AG10803 (cell line): ENCODE measurements at places on chromosomes 4 and X.
A peak's percentile ranks its signal among the peaks of the same experiment; 100 is the strongest.

DNA sequence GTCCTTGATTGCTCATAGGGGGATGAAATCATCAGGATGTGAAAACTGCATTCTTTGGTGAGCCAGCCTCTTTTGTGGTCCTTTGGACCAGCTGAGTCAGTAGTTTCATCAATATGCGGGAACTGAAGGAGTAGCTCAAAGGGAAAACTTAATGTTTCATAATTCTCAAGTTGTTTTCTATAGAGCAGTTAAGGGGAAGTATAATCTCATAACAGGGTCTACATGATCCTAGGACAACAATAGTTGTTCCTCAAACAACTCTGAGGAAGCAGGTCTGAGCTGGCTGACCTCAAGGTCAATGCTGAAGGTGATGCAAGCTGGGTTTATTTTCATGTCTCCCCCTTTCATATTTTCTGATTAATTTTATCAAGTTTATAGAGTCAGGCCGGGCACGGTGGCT, 36.1 kb upstream of the IRF2 start:
- no peak for DNase-seq

DNA sequence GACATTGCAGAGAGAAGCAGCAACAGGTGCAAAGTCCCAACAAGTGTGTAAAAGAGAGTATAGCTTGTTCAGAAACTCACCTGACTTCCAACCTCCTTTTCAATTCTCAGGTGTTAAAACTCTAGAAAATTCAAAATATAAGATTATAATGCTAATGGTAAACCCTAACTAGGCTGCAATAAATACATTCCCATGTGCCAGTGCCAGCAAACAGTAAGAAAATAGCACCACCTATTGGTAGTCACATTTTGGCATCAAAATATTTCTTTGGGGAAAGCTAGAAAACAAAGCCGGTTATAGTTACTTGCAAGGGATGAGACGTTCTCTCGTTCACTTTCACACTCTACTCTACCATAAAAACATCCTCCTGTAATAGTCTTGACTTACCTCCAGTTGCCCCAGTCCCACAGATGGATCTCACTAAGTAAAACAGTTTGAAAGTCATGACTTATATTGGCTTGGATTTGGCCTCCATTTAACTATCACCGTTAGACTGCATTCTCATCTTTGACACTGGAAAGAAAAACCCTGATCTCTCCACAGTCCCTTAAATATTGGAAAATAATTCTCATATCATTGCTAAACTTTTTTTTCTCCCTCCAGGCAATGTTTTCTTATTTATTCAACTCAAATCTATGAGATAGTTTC, 9.6 kb downstream of the BMP3 start:
- DNase-seq: peak; percentile 36

DNA sequence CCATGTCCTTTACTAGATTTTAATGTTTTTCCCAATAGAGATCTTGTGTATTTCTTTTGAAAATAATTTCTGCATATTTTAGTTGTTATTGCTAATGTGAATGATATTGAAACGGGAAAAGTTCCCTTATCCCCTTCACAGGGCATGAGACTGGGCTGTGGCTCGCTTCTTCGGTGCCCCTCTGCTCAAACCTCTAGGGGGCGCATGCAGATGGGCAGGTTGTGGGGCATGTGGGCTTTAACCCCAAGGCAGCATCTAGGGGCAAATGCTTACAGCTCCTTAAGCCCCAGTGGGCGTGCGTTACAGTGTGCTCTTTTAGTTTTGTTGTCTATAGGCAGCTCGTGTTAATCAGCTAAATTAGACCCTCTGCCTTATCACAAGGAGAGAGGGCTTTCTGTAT, 194.7 kb downstream of the OPHN1 start:
- peak; percentile 0 for DNase-seq

GRCh38 chr4:189516902-189517301, 423.8 kb upstream of the FRG1 start:
- no peak for DNase-seq

- no peak for DNase-seq
Observed at GRCh38 chr4:147059064-147059731, 113.5 kb upstream of the TTC29 start.

GRCh38 chr4:154560824-154561231, 2.0 kb upstream of the FGB start:
- DNase-seq: peak; percentile 49

- DNase-seq: no peak
Observed at GRCh38 chr4:175326796-175327195, 408.6 kb downstream of the ADAM29 start.

- DNase-seq: no peak
Observed at GRCh38 chrX:136584545-136584944, 52.5 kb downstream of the VGLL1 start.

GRCh38 chr4:170464614-170465197, 374.9 kb upstream of the AADAT start:
- no peak for DNase-seq

DNA sequence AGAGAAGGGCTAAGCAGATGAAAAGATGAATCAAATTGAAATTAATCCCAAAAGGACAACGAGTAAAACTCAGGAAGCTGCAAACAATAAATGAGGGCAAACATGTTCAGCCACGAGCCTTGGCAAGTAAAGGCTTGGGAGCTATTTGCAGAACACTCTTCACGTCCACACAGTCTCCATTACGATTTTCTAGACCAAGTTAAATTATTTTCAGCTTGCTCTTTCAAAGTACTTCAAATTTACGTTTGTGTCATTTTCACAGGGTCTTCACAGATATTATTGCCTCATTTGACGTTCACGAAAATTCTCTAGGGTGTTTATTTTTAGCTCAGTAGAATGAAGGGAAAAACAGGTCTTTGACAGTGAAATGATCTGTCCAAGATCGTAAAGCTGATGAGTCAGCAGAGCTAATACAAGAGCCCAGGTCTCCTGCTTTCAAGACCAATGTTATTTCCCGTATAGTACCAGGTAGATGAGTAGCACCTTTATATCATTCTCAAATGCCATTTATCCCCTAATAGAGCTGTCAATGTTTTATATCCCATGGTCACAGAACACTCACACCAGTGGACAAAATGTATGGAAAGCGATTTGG, 20.9 kb downstream of the KLB start:
- DNase-seq: no peak

- DNase-seq: no peak
Observed at GRCh38 chr4:8855818-8856245, 15.8 kb downstream of the HMX1 start.

DNA sequence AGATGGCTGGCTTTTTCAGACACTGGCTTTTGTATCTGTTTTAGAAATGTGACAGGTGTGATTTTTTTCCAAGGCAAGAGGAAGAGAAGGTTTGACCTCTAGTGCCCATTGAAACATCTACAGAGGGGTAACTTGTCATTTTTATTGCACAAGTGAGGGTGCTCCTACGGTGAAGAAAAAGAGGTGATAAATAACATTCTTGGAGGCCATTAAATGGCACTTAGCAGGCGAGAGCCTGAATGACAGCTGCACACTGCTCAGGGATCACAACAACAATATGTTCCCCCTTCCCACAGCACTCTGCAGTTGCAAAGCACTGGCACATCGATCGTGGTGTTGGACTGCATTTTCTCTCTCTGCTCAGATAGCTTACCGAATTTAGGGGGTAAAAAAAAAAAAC, 22.9 kb downstream of the FAM184B start:
- DNase-seq: no peak

GRCh38 chr4:120770897-120771296, 151.6 kb downstream of the PRDM5 start:
- DNase-seq: no peak

DNA sequence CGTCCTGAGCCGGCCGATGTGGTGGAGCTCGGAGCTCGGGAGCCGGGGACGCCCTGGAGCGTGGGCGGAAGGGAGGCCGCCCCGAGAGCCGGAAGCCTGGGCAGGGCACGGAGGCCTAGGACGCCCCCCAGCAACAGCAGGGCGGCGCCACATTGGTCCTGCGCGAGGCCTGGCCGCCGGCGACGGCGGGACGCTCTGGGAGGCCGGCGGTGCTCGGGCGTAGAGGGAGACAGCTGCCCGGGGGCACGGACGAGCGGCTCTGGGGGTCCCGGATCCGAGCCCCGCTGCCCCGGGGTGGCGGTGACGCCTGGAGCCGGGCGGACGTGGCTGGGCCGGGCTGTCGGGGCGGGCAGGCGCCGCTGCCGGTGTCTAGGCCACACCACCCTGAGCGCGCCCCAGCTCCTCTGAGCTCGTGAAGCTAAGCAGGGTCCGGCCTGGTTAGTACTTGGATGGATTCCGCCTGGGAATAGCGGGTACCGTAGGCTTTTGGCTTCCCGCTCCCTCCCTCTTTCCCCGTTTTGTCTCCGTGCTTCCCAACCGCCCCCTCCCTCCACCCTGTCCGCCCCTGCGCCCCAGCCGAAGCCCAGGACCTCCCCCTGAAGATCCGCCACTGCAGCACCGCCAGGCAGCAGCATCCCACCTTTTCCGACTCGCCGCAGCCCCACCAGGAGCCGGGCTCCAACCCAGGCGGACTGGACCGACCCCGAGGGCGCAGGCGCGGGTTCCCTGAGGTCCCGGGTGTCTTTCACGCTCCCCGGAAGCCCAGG, 12.1 kb downstream of the FRG2 start:
- DNase-seq: no peak

- no peak for DNase-seq
Observed at GRCh38 chr4:141705747-141706377, 69.5 kb downstream of the IL15 start.

DNA sequence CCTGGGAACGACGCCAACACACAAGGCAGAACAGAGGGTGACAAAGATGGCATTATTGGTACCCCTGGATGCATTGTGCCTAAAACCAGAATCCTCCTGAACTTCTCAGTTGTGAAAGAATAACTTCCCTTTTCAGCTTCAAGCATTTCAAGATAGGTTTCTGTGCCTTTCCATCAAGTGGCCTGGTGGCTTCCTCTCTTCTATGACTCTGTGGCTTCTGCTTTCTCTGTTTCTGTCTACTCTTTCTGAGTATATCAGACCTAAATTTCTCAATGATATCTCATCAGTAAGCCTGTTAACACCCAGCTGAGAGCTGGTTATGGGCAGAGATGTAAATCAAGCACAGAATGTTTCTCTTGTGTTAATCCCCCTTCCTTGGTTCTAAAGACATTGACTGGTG, 21.4 kb upstream of the FAM9B start:
- no peak for DNase-seq

DNA sequence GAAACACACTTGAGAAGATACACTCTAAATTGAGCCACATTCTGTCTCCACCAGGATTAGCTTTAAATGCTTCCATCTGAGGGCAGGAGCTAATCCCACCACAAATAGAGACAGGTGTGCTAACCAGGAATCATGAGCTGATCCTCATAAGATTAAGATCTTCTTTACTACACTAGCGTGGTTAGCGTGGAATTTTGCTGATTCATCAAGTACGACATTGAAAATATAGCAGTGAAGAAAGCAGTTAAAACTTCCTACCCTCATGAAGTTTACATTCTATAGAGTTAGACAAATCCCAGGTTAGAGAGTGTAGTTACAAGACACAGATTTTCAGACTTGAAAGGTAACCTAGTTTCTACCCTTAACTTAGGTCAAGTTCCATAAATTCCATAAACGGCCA, 5.3 kb upstream of the APELA start:
- DNase-seq: no peak

DNA sequence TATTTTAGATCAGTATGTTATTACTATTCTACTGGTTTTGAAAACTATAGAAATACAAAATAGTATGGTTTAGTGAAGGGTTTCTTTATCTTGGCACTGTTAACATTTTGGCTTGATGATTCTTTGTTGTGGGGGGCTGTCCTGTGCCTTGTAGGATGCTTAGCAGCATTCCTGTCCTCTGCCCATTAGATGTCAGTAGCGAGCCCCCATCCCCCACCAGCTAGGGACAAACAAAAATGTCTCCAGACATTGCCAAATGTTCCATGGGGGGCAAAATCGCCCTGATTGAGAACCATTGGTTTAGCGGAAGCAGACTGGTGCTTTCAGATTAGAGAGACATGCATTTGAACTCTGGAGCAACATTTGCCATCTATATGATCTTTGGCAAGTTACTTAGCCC, 23.3 kb downstream of the SPARCL1 start:
- DNase-seq: no peak

- DNase-seq: no peak
Observed at GRCh38 chr4:128924951-128925350, 115.5 kb downstream of the JADE1 start.

- DNase-seq: peak; percentile 56
Observed at GRCh38 chr4:149980941-149981340, 97.3 kb upstream of the DCLK2 start.

GRCh38 chr4:66564901-66565651, 894.8 kb upstream of the EPHA5 start:
- DNase-seq: peak; percentile 65

DNA sequence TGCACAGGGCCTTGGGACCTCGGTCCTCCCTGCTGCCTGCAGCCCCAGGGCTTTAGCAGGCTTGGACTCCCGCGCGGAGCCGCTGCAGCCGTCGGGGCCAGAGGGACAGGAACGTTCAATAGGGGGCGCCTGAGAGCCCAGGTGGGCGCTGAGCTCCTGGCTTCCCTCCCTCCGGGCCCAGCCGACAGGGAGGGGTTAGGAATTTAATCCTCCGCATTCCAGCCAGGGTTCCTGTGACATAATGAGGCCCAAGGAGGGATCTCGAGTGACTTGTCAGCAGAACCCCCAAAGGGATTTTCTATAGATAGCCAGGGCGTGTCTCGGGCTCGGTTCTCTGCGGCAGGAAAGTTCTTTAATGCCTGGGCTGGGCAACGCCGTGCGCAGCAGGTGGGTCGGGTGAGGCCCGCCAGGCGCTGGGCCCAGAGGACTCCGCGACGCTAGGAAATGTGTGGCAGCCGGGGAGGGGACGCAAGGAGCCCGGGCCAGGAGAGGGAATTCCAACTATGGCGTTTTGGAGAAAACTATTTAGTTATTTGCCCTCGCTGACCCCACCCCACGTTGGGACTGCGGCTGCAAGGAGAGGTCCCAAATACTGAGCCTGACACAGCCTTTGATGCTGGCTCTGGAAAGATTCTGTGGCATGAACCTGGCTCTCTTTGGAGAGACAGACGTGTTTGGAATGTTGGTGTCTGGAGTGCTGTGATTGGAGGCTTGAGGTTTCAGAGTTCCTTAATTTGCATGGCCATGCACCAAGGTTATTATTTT, 285.2 kb upstream of the GATB start:
- peak; percentile 20 for DNase-seq

DNA sequence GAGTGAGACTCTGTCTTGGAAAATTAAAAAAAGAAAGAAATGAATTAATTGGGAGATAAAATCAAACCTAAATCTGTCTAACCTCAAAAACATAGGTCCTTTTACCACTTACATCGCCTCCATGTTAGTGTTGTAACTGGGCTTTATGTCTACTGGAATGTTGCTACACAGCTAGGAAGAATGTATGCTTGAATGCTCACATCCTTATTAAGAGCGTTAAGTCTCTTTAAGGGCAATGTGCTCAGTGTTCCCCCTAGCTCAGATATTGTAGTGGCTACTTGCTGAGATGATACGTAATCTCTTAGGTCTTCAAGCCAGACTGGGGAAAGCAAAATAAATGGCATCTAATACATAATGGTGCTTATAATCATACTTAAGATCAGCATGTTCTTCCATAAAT, 1072.8 kb downstream of the PDHA2 start:
- DNase-seq: no peak

DNA sequence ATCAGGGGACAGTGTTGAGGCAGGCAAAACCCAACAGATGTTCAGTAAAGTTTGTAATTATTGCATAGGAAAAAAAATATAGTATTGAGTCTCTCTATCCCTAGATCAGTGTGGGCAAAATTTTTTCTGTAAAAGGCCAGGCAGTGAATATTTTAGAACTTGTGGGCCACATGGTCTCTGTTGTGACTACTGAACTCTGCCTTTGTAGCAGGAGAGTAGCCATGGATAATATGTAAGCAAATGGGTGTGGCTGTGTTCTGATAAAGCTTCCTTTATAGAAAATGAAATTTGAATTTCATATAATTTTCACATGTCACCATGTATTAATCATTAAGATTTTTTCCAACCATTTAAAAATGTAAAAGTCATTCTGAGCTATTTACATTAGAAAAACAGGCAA, 193.1 kb downstream of the MID1 start:
- DNase-seq: no peak
